ENCODE measurements at places on chromosomes 16 and 17. TPM values are rescaled to one million over a fixed set of nuclear protein-coding genes. Genes with fewer than 3 reads are reported as not detected.

DNA sequence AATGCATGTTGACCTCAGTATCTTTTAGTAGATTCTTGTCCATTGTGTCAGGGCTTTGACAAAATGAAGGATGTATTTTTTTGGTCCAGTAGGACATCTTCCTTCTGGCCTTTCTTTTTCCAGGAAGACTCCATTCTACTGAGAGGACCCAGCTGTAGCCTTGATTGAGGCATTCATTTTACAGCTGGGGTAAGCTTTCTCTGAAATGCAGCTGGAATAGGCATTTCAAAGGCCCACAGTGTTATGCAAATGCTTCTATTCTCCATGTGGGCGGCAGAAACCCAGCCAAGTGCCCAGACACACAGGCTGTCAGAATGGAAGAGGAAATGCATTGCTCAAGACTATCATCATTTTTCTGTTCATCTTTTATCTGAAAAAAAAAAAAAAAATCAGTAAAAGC, 629.0 kb upstream of the CDH8 start:
- no peak for DNase-seq

- DNase-seq: no peak
Measured at GRCh38 chr17:37568350-37569053, 40.7 kb downstream of the SYNRG start.

DNA sequence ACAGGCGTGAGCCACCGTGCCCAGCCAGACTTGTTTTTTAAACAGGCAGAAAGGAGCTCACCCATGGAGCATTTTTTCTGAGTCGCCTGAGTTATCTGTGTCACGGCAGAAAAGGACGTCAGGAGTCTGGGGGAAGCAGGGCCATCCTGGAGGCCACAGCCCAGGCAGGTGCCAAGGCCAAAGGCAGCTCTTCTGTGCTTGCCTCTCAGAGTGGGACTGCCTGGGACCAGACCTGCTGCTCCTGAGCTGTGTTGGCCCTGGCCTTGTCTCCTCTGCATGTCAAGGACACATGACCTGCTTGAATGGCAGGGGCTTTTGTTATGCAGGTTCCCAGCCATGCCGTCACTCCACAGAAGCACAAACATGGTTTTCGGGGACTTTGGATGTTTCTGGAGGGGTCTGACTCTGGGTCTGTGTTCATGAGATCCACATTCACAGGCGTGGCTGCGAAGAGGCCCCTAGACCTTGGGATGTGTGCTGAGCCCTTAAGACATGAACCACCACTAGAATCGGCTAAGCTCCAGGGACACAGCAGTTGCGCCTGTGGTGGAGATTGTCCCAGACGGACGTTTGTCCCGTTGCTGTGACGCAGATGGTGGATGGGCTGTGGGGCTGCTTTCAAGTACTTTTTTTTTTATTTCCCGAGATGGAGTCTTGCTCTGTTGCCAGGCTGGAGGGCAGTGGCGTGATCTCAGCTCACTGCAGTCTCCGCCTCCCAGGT, 33.8 kb downstream of the FOXK2 start:
- DNase-seq: no peak

DNA sequence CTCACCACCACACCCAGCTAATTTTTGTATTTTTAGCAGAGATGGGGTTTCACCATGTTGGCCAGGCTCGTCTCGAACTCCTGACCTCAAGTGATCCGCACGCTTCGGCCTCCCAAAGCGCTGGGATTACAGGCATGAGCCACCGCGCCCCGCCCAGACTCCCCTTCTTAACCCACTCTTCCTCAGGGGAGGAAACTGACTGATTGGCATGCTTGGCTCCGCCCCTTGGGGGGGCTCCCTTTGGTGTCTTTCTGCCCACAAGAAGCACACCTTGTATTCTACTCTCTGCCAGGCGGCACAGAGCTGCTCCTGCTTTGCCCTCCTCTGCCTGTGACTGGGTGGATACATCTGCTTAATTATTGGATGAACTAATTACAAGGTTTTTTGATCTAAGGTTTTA, 4.7 kb upstream of the ASGR2 start:
- DNase-seq: no peak

- no peak for DNase-seq
Measured at GRCh38 chr16:54062361-54063278, 224.0 kb downstream of the IRX3 start.

- DNase-seq: no peak
Measured at GRCh38 chr17:44829523-44830358, at the start of gene GJC1. Gene GJC1 (minus strand): TSS chr17:44830287. CDS start chr17:44805817, 24,470 bp downstream.

DNA sequence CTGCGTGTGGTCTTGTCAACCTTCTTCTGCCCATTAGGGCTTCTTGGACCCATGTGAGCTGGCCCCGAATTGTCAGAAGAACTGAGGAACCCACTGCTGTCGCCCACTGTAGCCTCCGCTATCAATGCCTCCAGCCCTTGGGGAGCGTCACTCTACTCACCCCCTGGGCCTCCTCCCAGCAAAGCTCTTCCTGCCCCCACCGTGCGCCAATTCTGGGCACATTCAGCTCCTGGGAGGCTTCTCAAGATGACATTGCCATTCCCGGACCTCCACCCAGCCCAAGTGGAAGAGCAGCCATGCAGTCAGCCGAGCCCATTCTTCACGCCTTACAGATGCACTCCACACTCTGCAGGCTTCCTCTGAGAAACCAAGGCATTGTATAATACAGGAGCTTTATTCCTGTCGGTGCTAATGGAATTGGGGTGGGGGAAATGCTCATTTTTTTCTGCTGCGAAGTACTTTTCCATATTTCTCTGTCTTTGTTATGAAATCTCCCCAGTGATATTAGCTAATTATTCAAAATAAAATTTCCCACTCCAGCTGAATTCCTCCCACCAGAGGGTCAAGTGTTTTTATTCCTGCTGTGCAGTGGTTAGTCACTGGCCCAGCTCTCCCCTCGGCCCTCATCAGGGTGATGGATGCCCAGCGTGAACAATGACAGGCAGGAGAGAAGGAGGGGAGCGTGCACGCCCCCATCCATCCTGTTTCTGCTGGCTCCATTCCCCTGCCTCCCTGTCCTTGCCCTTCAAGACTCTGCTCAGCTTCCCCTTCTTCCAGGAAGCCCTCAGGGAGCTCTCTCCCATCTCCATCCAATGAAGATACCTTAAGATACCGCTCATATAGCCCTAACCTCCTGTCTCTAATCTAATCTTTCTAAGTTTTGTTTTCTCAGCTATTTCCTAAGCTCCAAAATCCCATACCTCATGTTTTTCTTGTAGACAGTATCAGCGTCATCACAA, 87.7 kb downstream of the C16orf95 start:
- DNase-seq: no peak

DNA sequence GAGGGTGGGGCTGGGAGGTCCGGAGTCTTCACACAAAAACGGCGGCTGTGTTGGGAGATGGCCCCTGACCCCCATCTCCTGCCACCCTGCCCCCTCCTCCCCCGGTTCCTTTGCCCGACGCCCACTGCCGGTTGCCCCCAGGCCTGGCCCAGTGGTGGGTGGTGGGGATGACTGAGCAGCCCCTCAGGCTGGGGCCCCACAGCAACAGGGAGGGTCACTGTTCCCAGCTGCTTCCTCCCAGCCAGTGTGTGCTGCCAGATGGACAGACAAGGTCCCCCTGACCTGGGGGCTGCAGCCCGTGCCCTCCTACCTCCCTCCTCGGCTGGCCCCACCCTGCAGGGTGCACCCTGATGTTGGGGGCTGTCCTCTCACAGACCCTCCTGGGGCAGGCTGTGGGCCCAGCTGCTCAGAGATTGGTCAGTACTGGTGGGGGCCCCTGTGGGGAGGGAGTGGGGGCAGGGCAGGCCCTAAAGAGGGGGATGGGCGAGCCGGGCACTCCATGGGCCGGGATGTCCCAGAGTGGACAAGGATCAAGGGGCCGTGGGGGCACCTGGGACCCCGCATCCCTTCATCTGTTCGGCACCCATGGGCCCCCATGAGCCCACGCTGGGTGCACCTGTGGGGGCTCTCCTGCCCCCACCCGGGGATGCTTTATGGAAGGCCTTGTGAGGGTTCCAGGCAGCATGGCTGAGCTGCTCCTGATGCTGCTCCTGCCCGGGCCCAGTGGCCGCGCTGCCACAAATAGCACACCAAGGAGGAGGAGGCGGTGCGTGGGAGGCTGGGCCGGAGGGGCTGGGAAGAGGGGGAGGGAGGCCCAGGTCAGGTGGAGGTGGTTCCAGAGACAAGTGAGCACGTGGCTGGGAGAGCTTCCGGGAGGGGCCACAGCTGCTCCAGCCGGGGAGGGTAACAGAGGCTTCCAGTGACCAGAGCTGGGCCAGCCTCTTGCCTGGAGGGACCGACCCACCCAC, 5.1 kb downstream of the C1QTNF8 start:
- no peak for DNase-seq

GRCh38 chr17:30831663-30832437, at the start of gene ATAD5:
Gene ATAD5 (plus strand): TSS chr17:30831966. CDS start chr17:30832348, 382 bp downstream.
- peak; percentile 74 for DNase-seq

GRCh38 chr17:75635610-75636202, 2.5 kb downstream of the SMIM5 start:
- no peak for DNase-seq

DNA sequence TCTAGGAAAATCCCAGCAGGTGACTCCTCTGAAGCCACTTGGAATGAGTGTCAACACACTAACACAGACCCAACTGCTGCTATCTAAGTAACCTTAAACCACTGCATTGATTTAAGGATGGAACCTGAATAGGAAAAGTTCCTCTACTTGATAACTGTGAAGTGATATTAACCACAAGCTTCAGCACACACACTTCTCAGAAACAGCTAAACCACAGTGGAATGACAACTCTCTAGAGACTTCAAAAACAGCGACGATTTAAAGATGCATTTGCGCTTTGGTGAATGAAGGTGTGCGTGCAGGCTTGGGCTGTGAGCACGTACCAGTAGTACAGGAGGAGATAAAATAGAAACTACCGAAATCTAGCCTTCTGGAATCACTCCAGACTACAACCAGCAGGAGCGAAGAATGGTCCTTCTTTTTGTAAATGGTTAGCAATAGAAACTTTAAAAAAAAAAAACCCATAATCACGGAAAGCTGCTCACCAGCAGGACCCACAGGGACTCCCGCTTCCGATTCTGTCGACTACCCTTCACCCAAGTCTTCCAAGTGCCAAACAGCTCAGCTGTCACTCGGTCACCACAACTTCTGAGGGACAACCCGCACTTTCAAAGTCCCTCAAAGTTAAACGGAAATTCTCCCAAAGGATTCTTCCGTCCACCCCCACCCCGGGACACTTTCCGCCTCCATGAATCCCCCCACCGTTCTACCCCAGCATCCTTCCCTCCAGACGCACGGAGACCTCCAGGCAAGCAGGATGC, 137.7 kb upstream of the CORO6 start:
- DNase-seq: no peak

DNA sequence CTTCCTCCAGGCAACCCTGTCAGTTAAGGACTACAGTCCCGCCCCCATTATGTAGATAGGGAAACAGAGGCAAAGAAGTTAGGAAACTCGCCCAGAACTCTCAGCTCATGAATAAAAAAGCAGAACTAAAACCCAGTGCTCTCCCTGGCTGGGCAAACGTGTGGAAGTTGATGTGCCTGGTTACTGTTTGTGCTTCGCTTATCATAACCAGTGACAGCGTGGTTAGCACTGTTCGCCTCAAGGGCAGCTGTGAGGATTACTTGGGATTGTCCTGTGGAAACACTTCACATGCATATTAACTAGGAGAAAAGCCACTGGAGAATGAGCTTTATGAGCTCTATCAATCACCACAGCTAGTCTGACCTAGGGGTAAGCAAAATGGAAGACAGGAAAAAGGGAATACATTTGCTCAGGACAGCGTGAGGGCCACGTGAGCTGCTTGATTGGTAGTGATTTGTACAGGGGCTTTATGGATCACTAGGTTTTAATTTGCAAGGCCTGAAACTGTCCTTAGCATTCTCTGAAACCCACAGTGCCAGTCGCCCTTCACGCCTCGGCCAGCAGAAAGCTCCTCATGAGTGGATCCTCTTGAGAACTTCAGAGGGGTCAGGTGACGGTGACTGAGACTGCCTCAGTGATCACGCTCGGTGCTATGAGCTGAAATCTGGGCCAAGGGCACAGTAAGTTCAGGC, 19.9 kb downstream of the CYB5D2 start:
- DNase-seq: no peak

GRCh38 chr17:35578929-35579432, 610 bp upstream of the PEX12 start:
- DNase-seq: no peak

DNA sequence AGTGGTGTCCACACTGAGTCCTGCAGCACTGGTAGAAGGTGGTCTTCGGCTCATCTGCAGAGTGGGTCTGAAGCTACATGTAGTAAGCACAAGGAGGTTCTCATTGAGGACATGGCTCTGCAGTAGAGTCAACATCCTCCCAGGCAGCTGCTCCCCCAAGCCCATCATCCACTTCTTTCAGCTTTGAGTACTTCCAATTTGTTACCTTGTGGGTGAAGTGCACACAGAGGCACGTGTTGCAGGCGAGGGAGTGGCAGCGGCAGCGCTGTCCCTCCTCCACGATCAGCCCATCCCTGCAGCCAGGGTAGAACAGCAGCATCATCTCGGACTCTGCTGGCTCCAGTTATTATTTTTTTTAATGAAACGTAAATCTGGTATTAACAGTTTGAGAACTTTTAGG, 1.8 kb upstream of the SSTR2 start:
- DNase-seq: no peak

- DNase-seq: no peak
Measured at GRCh38 chr17:13005530-13005929, 12.3 kb downstream of the ELAC2 start.

DNA sequence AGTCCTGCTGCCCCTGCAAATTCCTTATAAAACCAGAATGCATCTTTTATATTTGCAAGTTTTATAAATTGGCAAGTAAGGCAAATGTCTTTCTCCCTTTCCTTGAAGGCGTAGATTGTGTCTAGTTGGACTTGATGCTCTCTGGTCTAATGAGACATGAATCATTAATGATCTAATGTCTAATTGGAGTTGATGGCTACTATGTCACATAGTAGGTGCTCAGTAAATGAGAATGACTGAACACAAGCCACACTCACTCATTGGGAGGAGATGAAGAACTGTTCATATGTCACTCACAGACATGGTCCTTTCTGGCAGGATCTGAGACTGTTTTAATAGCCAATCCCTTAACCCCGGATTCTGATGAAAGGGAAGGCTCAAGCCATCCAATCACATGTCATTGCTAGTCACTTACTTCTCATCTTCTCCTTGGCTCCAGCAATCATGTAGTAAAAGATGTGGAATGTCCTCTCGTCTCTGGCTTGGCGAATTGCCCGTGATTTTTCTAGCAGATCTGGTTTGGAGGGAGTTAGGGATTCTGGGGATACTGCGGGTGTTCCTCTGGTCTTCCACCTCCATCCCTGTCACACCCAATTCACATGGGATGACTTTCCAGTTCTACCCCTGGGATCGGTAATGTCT, 81.0 kb downstream of the MYH11 start:
- DNase-seq: no peak

The RCVRN gene
- 0.48 TPM for polyA plus RNA-seq

The UBALD1 gene
- 37.9 TPM for polyA plus RNA-seq

The TANGO6 gene
- polyA plus RNA-seq: 11.6 TPM

The LASP1 gene
- 50.3 TPM for polyA plus RNA-seq

The KCNJ18 gene
- polyA plus RNA-seq: not detected

The GCGR gene
- 0.16 TPM for polyA plus RNA-seq

The TM4SF5 gene
- polyA plus RNA-seq: 0.18 TPM
